ENCODE measurements at places on chromosomes 2 and 18.

GRCh38 chr2:242030858-242031257 lies 161.3 kb downstream of the RTP5 start:
- no peak for DNase-seq

DNA sequence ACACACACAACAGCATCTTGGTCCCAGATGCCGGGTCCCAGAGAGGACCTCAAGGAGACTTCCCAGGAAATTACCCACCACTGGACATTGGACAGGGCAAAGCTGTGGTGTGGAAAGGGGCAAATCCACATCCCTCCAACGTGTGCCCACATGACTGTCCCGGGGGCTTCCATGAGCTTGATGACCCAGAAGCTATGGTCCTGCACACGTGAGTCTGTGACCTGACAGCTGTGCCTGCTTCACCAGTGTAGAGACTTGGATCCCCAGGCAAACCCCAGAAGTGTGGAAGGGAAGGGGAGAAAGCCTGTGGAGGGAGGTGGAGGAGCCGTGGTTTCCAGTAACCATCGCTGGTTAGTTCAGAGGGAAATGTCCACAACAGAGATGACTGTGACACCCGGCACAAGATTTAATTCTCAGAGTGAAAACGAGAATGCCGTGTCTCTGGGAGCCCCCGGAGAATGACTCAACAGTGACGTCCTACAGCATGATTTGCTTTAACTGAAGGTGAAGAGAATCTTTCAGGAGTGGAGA lies 19.1 kb upstream of the GPR55 start:
- DNase-seq: no peak

DNA sequence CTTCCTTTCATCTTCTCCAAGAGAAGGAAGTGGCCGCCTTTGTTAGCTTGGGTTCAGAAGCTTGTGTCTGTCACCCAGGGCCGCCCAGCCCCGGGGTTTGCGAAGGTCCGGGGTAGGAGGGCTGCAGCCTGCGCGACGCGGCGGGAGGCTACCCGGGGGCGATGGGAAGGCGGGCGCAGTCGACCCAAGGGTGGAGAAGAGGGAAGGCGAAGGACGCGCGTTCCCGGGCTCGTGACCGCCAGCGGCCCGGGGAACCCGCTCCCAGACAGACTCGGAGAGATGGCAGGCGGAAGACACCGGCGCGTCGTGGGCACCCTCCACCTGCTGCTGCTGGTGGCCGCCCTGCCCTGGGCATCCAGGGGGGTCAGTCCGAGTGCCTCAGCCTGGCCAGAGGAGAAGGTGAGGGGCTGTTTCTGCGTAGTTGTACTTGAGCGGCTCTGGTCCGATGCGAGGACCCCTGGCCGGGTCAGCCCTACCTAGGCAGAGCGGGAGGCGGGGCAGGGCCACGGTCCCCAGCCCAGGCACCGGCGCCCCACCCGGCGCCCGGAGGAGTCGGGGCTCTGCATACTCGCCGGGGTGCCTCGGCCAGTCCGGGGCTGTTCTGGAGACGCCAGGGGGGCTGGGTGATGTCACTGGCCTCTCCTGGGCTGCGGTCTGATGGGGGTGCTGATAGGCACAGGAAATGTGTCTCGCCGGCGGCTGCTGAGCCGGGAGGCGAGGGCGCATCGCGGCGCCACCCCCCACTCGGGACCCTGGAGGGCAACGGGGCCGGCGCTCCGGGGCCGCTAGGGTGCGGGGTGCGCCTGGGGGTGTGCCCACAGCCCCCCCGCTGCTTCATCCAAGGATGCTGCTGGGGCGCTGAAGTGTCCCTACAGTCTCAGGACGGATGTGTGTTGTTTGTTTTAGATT lies at the start of gene QPCT:
Gene QPCT, plus strand, starts transcription at position 178 of the 909 bp plus-strand sequence. Its CDS starts 102 bp downstream, at position 280.
- DNase-seq: no peak

GRCh38 chr2:208356846-208357574 lies 49.6 kb upstream of the PTH2R start:
- no peak for DNase-seq

DNA sequence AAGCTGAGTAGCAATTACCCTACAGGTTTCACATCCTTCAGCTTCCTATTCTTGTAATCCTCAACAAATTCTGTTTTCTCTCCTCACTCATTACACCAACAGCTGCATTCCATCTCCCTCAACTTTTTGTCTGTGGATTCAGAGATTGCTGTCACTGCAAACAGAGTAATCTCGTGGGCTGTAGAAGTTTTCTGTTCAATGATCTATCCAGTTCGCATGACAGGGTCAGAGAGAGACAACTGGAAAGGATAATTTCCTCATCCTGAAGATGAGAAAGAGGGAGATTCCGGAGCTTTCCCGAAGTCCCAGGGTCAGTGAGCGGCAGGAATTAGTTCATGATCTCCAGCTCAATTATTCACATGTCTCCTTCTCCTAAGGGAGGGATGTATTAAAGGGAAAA lies 75.7 kb downstream of the MYO5B start:
- no peak for DNase-seq

DNA sequence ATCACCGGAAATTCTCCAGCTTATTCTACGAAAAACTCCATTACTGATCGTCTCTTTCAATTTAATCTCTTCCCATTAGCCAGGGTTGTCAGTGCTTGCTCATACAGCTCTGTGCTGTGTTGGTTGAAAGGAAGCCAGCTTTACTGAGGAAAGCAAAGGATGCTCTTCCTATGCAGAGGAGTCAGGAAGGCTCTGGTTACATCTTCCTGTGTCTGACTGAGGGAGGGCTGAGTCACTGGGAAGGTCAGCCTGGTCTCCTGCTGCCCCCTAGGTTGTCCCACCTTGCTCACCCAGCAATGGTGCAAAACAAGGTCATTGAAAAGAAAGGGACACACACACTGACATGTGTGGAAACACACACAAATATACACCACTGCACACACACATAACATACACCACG lies 975.6 kb downstream of the DCDC2C start:
- DNase-seq: no peak

GRCh38 chr2:235358981-235359471 lies 134.8 kb upstream of the AGAP1 start:
- DNase-seq: no peak

GRCh38 chr2:29892585-29893259 lies 28.7 kb downstream of the ALK start:
- no peak for DNase-seq

DNA sequence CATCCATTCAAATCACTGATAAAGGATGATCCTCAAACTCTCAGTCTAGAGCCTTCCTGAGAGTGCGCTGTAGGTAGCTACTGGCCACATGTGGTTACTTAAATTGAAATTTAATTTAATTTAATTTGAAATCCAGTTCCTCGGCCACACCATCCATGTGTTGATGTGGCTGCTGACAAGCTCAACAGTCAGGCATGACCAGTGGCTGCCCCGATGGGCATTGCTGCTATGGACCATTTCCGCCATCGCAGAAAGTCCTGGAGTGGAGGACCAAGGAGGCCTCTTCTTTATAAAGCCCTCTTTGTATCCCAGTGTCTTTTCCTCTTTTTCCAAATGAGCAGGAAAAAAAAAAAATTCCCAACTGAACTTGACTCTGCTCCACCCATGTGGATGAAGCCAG lies 100.6 kb downstream of the HDAC4 start:
- no peak for DNase-seq

DNA sequence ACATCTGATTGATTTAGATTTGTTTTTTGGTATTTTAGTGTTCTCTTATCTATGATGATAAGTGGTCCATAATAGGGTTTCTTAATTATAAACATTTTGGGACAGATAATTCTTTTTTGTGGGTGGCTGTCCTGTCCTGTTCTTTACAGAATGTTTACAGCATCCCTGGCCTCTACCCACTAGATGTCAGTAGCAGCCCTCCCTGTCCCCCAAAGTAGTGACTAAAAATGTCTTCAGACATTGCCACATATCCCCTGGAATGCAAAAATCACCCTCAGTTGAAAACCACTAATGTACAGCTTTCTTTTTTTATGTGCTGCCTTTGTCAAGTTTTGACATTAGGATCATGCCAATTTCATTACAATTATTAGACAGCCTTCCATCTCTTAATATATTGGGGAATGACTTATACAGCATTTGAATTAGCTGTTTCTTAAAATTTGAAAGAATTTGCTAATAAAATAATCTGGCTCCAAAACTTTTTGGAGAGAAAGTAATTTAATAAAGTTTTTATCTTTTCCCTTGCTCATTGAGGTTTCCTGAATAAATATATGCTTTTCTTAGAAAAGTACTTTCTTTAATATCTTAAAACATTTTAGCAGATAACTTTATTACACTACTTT lies 19.5 kb downstream of the WIPF1 start:
- no peak for DNase-seq

Data from stimulated activated CD4-positive, alpha-beta T cell treated with anti-CD3 and anti-CD28 coated beads, Interleukin-4, amount 100 ng/mL, for 48 hours (primary cell).